Activated CD4-positive, alpha-beta T cell treated with anti-CD3 and anti-CD28 coated beads, Interleukin-2, amount 50 U/mL, for 24 hours (primary cell): ENCODE measurements at places on chromosomes 4 and X.

DNA sequence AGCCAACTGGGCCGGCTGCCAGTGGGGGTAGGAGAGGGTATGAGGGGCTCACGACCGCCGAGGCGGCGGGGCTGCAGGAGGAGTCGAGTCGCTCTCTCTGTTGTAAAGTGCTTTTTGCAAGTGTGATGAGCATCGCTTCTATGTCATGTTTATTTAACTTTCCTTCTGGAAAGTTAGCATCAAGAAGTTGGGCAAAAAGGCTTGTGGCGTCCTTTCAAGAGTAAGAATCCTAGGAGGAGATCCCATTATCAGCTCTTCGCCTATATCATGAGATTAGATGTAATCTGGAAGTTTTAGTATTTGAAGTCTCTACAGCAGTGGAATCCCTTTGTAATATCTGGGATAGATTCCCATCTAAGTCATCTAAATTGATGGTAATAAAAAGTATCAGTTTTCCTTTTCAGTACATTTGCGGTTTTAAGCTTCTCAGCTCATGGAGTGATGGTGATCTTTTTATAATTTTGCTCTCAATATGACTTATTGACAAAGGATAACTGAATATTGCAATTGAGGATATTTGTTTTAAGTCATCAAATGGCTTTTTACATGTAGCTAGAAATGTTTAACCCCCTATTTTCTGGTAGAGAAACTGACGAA, 1.7 kb downstream of the GALNT7 start:
- DNase-seq: no peak

- no peak for DNase-seq
Observed at GRCh38 chr4:88690355-88690754, 7.3 kb downstream of the NAP1L5 start.

GRCh38 chr4:39825741-39826231, 127.8 kb downstream of the UBE2K start:
- no peak for DNase-seq

DNA sequence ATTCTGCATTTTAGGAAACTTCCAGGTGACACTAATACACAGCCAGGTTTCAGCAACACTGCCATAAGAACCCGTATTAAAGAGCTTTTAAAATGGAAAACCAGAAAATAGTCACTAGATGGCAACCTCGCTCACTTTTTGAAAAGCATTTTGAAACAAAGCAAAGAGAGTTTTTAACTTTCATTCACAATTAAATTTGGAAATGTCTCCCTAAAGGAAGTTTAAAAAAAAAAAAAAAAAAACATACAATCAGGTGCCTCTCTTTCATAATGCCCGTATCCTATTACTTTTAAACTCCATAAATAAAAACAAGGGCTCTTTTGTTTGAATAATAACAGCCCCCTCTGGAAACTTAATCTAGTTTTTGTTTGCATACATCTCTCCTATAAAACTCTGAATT, 20.3 kb downstream of the MEPE start:
- DNase-seq: no peak

GRCh38 chr4:37908488-37909331, 17.8 kb downstream of the TBC1D1 start:
- DNase-seq: no peak

- DNase-seq: no peak
Observed at GRCh38 chr4:87235020-87235671, 14.7 kb upstream of the KLHL8 start.

- no peak for DNase-seq
Observed at GRCh38 chr4:129822701-129823100, 726.7 kb downstream of the C4orf33 start.
